ENCODE measurements at places on chromosomes 11 and 22.

GRCh38 chr11:128745311-128746136 lies 51.7 kb downstream of the FLI1 start:
- DNase-seq: no peak

DNA sequence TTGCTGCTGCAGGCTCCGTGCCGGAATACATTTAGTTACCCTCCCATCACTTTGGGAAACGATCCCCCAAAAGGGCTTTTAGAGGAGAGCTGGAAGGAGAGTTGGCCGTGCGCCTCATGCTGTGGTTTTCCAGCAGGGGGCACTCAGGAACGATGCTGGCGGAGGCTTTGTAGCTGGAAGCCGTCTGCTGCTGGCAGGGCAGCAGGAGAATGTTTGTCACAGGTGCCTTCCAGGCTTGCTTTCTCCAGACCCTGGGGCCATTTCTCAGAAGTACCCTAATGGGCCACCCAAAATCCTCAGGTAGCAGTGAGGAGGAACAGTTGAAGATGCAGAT lies 30.0 kb upstream of the CABP7 start:
- peak; percentile 32 for DNase-seq

DNA sequence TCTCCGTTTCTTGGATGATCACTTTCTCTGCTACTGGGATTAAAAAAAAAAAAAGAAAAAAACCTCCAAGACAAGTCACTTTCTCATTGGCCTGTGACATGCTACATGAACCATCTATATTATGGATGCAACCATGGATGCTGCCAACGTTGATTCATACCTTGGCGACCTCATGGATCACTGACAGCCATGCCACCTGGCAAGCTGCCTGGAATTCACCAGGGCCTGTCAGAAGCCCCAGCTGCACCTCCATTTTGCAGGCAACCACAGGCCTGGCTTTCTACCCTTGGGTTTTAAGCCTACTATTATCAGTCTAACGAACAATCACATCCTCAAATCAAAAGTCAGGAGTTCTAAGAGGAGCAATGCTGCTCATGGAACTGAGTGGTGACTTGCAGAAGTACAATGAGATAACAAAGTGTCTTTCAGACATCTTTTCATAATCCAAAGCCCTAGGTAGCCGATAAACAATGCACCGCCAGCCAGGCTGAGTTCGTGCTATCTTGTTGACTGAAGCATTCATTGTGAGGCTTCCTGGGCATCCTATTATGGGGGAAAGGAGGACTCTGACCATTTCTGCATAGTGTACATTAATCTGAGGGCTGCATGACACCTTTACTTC lies 48.0 kb upstream of the CADM1 start:
- no peak for DNase-seq

GRCh38 chr11:87306262-87306851 lies 268.6 kb downstream of the TMEM135 start:
- DNase-seq: no peak

- no peak for DNase-seq
Measured at GRCh38 chr22:24040946-24041345, 29.8 kb downstream of the CABIN1 start.

DNA sequence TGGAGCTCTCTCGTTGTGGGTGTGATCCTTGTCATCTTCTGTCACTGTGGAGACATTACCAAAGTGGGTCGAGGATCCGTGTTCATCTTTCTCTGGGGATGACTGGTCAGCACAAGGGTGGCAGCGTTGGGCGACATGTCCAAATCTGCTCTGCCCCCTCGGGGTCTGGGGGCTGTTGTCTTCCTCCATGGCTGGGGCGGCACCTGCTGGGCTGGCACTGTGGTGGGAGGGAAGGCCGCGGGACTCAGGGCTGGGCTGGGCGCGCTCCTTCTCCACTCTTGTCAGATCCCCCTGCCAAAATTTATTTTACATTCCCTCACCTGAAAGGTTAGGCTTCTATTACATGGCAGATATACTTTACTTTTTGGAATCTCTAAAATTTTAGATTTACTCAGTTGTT lies 96.4 kb downstream of the UVRAG start:
- no peak for DNase-seq

GRCh38 chr11:93652679-93653078 lies 8.8 kb upstream of the CEP295 start:
- no peak for DNase-seq

DNA sequence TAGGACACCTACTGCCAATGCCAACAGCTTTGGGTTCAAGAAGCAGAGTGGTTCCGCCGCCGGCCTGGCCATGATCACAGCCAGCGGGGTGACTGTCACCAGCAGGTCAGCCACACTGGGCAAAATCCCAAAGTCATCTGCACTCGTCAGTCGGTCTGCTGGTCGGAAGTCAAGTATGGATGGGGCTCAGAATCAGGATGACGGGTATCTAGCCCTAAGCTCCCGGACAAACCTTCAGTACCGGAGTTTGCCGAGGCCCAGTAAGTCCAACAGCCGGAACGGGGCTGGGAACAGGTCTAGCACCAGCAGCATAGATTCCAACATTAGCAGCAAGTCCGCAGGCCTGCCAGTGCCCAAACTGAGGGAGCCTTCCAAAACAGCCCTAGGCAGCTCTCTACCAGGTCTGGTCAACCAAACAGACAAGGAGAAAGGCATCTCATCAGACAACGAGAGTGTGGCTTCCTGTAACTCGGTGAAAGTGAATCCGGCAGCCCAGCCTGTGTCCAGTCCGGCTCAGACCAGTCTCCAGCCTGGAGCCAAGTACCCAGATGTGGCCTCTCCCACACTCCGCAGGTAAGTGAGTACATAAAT lies 115.1 kb downstream of the DBX1 start:
- no peak for DNase-seq

DNA sequence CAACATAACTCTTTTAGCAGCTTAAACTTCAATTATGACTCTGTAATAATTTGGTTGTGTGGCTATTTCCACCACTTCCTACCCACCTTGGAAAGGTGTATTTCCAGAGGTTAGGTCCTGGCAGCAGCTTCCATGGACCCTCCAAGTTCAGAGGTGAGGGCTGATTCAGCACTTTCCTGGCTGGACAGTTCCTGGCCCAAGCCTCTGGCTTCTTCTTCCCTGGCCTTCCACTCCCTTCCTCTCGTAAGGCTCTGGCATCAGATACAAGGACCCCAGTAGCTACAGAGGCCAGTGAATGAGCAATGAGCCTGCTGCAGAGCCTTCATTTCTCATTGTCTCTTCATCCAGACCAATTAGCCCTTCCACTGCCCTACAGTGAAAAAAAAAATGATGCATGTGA lies 98.1 kb upstream of the KIRREL3 start:
- no peak for DNase-seq

GRCh38 chr11:77473801-77474683 lies at the start of gene PAK1:
Gene PAK1, minus strand, starts transcription at chr11:77474094. Its CDS starts 81,574 bp downstream, at chr11:77392520.
- DNase-seq: peak; percentile 57

Data from activated CD4-positive, alpha-beta T cell treated with anti-CD3 and anti-CD28 coated beads for 24 hours (primary cell).